ENCODE measurements at places on chromosomes 6 and 20.

- DNase-seq = no peak
These were observed 36.8 kb downstream of the PPP1R3G start for GRCh38 chr6:5121956-5122355.

- DNase-seq = no peak
These were observed 7.0 kb downstream of the BTN3A1 start for GRCh38 chr6:26408828-26409730.

- no peak for DNase-seq
These were observed 112.8 kb downstream of the INSM1 start for GRCh38 chr20:20480689-20481088.

DNA sequence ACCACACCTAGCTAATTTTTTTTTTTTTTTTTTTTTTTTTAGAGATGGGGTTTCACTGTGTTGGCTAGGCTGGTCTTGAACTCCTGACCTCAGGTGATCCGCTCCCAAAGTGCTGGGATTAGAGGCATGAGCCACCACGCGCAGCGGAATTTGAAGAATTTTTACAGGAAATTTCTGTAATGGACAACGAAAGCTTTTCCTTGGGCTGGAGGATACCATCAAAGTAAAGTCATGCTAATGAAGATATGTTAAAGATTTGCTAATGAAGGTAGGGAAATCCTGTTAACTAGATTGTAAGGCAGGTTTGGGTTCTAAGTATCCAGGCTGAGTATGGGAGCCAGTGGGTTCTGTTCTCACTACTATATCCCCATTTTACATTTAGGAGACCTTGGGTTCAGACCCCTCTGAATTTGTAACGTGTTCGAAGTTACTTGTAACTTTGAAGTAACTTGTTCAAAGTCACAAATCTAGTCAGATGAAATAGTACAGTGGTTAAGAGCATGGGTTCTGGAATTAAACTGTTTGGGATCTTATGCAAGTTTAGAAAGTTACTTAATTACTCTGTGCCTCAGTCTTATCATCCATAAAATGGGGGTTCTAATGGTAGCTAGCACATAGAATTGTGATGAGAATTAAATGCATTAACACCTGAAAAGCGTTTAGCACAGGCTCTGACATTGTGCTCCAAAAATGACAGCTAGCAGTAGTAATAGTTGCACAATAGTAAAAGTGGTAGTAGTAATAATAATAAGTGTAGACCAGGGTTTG lies 123.4 kb upstream of the GPR6 start:
- no peak for DNase-seq

- no peak for DNase-seq
These were observed 20.5 kb downstream of the RSPH9 start for GRCh38 chr6:43665376-43665775.

DNA sequence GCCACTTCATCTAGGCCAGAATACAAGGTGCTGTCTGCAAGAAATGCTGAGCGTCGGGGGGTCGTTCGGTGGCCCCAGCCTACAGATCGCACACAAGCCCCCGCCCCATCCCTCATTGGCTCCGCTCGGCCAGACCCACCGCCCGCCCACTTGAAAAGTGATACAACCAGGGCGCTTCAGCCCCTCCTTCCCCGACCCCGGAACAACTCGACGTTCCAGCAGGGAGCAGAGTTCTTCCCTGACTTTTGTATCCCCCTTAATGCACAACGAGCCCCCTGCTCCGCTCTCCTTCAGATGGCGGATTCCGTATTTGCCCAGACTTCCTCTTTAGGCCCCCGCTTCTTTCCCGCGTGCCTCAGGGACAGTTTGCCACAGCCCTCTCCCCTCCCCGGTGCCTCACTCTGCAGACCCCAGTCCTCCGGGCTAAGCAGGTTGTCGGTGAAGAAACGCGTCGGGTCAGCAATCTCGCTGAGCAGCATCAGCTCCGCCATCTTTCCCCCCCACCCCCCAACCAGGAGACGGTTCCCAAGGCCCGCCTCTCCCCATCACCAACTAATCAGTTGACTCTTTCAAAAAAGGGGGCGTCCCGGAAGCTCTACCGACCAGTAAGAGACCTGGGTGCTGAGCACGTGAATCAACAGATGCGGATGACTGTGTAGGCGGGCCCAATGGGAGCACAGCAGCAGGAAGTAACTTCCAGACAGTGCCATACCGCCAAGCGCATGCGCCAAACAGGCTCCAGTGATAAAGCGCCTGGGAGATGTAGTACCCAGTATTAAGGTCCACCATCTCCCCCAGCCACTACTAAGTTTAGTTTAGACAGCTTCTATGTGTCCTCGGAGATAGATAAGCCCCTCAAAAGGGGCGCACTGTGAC lies at the start of gene ATF6B:
Gene ATF6B, minus strand, starts transcription at position 530 of the 876 bp plus-strand sequence. Its CDS starts 39 bp downstream, at position 491.
- DNase-seq = peak; percentile 99

DNA sequence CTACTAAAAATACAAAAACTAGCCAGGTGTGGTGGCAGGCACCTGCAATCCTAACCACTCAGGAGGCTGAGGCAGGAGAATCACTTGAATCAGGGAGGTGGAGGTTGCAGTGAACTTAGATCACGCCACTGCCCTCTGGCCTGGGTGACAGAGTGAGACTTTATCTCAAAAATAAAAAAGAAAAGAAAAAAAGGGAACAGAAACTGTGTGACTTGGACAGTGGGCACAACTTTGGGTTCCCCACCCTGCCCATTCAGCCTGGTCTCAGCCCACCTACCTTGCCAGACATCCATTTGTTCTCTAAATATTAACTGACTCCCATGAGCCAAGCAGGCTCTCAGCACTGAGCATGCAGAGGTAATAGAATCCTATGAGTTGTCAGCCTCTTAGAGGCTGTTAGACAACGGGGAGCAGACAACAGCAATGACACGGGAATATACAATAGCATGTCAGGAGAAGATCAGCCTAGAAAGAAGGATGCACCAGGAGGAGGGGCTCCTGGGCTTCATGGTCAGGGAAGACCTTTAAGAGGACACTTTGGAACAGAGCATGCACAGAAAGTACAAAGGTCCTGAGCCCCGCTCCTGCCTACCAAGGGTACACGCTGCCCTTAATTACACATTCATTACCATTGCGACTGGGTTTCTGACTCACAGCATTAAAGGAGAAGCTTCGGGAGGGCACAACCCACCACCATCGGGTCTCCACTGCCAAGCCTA lies 20.0 kb downstream of the FAM209B start:
- DNase-seq = no peak

GRCh38 chr20:41218466-41218865 lies 81.1 kb downstream of the PLCG1 start:
- no peak for DNase-seq

DNA sequence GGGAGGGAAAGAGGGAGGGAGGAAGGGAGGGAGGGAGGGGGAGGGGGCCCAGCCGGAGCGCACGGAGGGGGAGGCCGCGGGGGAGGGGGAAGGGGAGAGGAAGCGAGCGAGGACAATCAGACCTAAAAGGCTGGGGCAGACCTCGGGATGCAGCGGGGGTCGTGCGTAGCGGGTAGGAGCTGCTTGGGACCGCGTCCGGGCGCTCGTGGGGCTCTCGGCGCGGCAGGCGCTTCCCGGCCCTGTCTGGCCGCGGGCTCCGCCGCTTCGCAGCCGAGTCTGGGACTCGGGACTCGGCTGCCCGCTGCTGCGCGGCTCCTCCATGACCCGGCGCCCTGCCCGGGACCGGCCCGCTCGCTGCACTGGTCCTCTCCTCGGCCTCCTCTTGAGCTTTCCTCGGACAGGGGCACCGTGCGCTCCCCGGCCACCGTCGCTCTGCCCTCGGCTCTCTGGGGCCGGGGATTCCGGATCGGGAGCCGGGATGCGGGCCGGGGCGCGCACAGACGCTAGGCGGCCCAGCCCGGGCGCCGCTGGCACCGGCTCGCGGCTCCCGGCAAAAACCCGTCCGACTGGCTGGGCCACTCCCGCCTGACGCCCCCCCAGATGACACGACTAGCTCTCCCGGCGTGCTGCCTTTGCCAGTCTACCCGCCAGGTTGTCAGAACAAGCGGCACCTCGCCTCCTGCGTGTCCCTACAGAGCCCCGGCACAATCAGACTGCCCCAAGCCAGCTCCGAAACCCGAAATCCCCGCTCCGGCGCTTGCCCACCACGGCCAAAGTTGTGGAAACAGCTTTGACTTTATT lies 2.2 kb downstream of the TFAP2A start:
- DNase-seq = no peak

GRCh38 chr20:34076952-34077351 lies 35.1 kb downstream of the EIF2S2 start:
- no peak for DNase-seq

- DNase-seq = peak; percentile 78
These were observed 11.5 kb downstream of the NFKBIL1 start for GRCh38 chr6:31558631-31559500.

GRCh38 chr20:13858871-13859270 lies 74.0 kb downstream of the NDUFAF5 start:
- no peak for DNase-seq

- DNase-seq = no peak
These were observed 74.8 kb downstream of the ASCC3 start for GRCh38 chr6:100806296-100806695.

DNA sequence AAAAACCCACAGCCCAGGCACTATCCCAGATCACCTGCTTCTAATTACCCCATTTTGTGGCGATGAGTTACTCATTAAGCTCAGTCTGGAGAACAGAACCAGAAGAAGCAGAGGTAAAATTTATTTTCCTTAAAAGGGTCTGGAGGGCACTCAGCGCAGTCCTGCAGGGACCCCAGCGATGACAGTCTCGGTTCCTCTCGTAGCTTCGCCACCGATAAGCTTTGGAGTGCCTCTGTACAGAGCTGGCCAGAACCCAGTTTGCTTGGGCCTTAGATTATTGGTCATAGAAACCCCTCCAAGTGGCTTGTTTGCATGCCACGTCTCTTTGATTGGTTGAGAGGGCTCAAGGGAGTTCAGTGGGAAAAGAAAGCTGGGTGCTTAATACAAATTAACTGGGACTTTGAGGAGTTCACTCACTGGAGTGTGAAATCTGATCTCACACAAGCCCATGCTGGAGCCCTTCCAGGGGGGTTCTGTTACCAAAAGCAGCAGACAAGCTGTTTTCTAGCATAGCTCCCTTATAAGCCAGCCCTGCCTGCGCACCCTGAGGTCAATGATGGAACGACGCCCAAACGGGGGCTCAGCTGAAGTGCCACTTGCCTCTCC lies 158.5 kb upstream of the ARID1B start:
- DNase-seq = no peak

GRCh38 chr20:42678895-42679294 lies 510.8 kb downstream of the PTPRT start:
- DNase-seq = no peak

DNA sequence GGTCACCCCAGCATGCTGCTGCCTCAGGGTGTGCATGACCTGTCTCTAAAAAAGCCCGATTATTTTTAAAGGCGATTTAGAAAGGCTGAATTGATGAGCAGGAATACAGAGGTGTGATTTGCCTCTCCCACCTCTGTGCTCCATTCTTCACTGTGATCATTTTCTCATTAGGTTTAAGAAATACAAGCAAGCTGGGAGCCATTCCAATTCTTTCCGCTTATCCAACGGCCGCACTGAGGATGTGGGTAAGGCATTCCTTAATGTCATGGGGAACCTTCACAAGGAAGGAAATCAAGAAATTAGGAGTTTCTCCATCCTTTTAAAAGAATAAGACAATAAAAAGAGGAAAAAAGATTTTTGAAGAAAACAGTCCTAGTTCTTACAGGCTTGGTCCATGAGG lies 55.6 kb upstream of the GNRH2 start:
- DNase-seq = no peak

DNA sequence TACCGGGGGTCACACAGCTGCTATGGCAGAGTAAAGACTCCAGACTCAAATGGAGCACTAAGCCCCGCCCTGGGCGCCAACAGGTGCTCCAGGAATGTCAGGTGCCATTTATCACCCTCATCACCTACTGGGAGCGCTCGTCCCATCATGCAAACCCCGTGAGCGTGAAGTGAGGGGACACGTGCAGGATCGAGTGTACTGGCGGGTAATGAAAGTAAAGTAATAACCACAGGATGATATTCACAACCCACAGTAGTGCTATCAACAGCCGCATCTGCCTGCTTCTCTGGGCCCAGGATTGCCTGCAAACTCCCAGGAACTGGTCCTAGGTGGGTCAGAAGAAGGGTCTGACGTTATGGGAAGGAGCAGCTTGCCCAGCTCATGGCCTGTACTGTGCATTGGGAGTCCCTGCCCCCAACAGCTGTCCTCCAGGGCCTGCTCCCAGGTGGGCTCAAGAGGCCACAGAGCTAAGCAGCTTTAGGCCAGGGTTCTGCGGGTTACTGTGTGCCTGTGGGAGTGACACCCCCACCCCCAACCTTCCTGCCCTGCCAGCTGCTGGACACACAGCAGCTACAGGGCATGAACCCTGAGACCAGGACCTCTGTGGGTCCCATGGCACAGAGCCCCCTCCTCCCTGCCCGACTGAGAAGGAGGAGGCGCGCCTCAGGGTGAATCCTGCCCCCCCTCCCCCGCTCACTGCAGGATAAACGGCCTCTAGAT lies 120.5 kb upstream of the SULF2 start:
- no peak for DNase-seq

All from CD4-positive, alpha-beta T cell treated with Interleukin-17A for 1 hour (primary cell).